ENCODE measurements at places on chromosomes 3 and 15.

DNA sequence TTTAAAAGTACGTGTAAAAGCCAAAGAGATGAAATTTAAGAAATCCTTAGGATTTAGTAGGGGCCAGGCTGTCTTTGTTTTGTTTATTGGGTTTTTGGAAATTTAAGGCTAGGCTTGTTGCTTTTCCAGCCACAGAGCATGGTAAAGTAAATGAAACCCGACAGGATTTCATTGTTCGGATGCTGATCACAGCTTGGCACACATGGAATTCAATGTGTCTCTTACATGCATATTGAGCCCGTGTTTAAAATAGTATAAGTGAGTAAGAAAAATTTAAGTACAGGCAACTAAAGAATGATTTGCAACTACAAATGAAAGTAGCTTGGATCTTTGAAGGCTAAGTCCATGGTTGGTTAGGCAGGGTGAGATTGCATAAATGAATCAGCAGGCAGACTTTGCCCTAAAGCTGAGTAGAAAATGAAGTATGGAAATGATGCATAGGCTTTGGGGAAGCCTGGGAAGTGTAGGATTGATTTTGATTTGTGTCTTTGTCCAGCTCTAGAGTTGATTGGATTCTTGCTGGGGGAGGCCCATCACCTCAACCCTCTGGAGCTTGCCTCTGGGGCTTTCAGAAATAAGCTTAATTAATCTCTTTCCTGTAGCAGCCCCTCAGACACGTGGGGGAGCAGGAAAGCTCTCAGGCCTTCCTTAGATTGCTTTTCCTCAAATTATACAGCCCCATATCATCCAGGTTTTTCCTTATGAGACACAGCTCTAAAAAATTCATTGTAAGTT lies 68.2 kb upstream of the ADAMTSL3 start:
- no peak for DNase-seq

GRCh38 chr3:178684881-178685590 lies 148.8 kb downstream of the KCNMB2 start:
- no peak for DNase-seq

DNA sequence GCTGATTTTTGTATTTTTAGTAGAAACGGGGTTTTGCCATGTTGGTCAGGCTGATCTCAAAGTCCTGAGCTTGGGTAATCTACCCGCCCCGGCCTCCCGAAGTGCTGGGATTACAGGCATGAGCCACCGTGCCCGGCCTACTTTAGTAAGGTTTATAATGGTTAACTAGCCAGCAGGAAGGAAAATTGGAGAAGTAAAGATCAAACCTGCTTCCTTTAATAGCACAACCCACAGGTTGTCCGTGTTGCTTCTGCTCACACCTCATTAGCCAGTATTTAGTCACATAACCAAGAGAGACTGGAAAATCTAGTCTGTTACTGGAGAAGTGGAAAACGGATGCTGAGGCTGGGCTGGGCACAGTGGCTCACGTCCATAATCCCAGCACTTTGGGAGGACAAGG lies 51.9 kb upstream of the TBL1XR1 start:
- no peak for DNase-seq

- no peak for DNase-seq
These were observed 32.8 kb downstream of the RIOX2 start for GRCh38 chr3:97939401-97939800.

- DNase-seq = no peak
These were observed 35.1 kb upstream of the ZDHHC23 start for GRCh38 chr3:113912552-113913236.

GRCh38 chr15:70034596-70034995 lies 63.1 kb downstream of the TLE3 start:
- DNase-seq = no peak

DNA sequence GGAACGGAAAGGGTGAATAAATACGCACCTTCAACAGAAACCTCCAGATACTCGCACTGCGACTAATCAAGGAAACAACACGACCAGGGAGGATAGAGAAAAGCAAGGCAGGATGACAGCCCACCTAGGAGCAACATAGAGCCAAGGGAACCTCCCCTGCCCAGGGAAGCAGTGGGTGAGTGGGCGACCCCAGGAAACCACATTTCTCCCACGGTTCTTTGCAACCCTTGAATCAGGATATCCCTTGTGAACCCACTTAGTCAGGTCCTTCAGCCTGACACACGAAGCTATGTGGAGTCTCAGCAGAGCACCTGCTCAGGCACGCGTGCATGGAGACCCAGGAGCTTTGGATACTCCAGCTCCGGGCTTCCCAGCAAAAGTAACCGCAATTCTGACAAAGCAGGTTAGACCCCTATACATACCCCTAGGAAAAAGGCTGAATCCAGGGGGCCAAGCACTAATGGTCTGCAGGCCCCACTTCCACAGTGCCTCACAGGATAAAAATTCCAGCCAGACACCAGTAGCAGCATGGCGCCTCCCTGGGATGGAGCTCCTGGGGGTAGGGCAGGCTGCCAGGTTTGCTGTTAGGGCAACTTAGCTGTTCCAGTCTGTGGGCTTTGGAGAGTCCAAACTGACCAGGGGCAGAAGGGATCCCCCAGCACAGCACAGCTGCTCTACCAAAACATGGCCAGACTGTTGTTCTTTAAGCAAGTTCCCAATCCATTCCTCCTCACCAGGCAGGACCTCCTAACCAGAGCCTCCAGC lies 38.4 kb upstream of the PXYLP1 start:
- DNase-seq = no peak

DNA sequence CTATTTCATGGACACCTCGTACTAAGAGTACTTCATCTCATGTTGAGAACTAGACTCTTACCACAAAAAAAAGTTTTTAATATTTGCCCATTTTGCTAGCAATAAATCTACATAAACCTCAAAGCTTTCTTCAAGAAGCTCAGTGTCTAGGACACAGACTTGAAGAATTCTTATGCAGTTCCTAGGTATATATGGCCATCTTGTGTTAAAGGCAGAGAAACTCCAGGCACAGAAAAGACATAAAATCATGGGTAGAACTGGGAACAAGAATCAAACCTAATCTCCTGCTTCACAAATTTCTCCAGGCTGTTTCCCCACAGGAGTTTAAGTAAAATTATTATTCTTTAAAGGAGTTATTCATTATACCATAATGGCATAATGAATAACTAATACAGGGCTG lies 4.4 kb downstream of the MBD4 start:
- DNase-seq = no peak

DNA sequence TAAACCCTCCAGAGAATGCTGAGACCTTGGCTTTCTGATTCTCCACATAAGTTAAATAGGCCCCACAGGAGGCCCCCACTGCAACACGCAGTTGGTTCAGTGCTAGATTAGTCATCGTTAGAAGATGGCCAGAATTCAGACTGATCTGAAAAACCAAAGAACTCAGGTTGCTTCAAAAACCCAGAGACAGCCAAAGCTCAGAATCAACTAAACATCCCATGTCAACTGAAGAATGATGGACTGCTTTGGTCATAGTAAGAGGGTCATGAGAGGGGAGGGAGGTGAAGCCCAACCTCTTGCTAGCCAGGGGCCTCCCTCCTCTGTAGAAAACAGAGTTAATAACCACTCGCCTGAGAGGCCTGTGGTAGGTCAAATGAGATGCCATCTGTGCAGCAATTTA lies 93.1 kb downstream of the AKAP13 start:
- peak; percentile 57 for DNase-seq

DNA sequence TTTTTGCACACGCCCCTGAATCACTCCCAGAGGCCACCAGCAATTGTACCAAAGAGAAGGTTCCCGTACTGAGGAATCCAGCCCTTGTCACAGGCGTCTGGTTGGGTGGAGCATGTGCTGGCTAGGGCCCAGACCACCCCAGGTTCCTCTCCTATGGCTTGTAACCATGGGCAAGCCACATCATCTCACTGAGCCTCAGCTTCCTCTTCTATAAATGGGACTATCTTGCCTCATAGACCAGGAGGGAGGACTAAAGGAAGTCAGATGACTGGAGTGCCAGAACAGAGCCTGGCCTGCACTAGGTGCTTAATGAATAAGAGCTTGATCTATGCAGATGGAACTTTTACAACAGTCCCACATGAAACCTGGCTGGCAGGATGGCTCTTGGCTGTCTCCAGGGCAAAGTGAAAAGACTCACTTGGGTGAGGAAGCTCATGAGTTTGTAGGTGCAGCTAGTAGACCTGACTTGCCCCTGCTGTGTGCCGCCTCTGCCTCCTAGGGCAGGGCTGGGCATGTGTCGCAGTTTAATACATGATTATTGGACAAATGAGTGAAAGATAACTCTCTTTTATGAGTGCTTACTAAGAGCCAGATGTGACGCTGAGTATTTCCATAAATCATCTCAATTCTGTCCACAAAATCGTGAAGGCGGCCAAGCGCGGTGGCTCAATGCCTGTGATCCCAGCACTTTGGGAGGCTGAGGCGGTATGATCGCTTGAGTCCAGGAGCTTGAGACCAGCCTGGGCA lies 29.3 kb downstream of the CTSH start:
- no peak for DNase-seq

DNA sequence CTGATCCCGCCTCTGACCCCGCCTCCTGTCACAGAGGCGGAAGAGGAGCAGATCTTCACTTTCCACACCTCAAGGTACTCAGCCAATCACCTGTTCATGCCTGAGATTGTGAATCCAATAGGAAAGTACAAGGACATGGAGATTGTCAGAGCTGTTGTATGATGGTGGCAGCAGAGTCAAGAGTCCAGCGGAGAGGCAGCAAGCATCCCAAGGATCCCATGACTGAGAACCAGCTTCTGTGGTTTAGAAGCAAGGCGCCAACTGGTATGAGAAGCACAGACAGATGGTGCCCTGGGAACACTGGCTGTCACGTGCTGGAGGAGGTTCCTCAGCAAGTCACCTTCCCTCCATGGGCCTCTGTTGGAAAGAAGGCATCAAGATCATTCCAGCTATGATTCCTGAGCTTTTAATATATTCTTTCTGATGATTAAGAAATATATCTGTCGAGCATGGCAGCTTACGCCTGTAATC lies 93.9 kb downstream of the CPN2 start:
- DNase-seq = no peak

DNA sequence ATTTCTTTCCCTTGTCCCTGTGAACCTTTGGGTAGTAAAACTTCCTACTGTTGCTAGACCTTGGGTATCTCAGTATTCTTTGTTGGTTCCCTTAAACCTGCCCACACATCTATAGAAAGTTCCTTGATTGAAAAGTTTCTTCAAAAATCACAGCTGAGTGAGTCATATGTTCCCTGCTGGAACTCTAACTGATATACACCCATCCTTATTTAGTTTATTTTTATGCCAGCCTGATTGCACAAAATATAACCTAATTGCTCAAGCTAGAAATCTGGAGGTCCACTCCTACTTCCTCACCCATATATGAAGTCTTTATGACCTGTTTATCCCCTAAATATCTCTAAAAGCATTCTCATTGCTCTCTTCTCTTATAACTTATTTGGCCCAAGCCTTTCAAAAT lies 13.7 kb upstream of the GJD2 start:
- no peak for DNase-seq

GRCh38 chr3:180306691-180307090 lies 270.0 kb upstream of the PEX5L start:
- no peak for DNase-seq

GRCh38 chr3:153254361-153254760 lies 92.3 kb downstream of the RAP2B start:
- no peak for DNase-seq

- no peak for DNase-seq
These were observed 424.3 kb upstream of the TPRG1 start for GRCh38 chr3:188747489-188747888.

- DNase-seq = no peak
These were observed 25.0 kb downstream of the NECTIN3 start for GRCh38 chr3:111096487-111097209.

Measured in SJSA1 (cell line).